ENCODE measurements at places on chromosomes 16 and 17.

DNA sequence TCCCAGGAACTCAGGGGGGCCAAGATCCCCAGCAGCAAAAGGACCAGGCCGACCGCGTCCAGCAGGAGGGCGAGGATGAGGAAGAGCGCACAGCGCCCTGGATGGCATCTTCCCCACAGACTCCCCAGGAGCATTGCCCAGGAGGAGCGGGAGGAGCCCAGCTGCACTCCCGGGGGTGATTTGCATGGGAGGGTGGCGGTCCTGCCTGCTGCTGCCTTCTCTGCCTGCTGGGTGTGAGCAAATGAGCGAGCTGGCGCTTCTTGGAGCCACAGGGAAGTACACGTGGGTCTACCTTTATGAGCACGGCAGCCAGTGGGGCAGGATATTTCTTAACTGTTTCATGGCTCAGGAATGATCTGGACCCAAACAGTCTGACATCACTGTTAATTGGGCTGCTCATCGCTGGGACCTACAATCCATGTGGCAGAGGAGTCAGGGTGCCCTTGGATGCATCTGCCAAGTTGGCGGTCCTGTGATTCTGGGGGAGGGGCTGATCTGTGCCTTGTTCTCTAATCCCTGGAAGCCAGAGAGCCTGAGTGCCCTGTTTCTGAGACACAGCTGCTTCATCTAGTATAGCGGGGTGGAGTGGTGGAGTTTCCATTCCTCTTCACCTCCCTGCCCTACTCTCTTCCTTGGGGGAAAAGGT is at the start of gene TMEM238L:
Gene TMEM238L (minus strand): TSS at position 270 of the 646 bp plus-strand sequence. CDS start 136 bp downstream, at position 134.
- DNase-seq, result no peak

DNA sequence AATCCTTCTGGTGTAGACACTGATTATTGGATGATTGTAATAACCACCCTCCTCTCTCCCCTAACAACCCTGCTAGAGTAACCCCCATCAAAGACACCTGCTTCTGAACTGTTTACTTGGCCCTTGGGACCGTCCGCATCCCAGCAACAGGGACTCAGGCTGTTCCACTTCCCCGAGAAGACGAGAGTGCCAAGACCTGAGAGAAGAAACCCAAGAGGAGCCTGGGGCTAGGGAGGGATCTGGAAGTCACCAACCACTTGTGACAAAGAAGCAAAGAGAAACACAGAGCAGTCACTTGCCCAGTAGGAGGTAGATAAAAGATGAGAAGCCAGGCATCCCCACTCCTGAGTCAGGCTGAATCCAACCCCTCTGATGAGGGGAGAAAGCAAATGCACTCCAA is 84.3 kb downstream of the CDH11 start:
- DNase-seq, result no peak

DNA sequence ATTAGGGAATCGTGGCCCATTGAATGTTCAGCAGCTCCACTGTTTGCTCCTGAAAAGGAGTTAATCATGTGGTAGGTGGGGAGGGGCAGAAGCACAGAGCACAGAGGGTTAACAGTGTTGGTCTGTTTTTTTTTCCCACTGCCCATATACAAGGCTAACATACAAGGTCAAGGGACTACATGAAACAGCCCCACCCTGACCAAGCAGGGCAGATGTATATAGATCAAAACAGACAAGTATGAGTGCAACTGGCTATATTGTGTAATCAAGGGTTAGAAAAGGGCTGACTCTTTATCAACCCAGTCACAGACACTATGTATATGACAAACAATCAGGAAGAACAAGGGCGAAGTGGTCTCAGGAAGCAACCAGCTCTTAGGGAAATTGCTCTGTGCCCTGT is 186.6 kb upstream of the CDH11 start:
- no peak for DNase-seq

GRCh38 chr16:71368958-71369357 is 10.4 kb downstream of the CALB2 start:
- no peak for DNase-seq

DNA sequence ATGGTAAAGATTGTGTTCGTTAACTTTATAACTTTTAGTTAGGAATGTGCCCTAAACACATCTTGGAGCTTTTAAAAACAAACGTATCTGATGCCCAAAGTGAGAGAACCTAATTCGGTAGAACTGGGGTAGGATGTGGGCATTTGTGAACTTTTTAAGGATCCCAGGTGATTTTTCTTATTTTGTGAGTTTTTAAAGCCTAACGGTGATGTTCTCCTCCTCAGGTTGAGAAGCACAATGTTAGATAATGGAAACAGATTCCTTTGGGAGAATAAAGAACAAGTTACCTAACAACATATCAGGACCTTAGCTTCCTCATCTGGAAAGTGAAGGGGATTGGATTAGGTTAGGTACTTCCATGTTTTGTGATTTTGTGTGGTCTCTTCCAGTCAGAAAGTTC is 687 bp downstream of the SAP30BP start:
- DNase-seq, result no peak

GRCh38 chr16:30546115-30546514 is 11.5 kb upstream of the ZNF747 start:
- no peak for DNase-seq

GRCh38 chr17:34623856-34624766 is 44.7 kb downstream of the TMEM132E start:
- DNase-seq, result no peak

- no peak for DNase-seq
Measured at GRCh38 chr16:65662256-65662655, 540.4 kb upstream of the CDH11 start.

GRCh38 chr16:84308120-84308519 is 13.4 kb downstream of the WFDC1 start:
- peak; percentile 83 for DNase-seq

- peak; percentile 51 for DNase-seq
Measured at GRCh38 chr16:2968368-2968737, 795 bp upstream of the PAQR4 start.

DNA sequence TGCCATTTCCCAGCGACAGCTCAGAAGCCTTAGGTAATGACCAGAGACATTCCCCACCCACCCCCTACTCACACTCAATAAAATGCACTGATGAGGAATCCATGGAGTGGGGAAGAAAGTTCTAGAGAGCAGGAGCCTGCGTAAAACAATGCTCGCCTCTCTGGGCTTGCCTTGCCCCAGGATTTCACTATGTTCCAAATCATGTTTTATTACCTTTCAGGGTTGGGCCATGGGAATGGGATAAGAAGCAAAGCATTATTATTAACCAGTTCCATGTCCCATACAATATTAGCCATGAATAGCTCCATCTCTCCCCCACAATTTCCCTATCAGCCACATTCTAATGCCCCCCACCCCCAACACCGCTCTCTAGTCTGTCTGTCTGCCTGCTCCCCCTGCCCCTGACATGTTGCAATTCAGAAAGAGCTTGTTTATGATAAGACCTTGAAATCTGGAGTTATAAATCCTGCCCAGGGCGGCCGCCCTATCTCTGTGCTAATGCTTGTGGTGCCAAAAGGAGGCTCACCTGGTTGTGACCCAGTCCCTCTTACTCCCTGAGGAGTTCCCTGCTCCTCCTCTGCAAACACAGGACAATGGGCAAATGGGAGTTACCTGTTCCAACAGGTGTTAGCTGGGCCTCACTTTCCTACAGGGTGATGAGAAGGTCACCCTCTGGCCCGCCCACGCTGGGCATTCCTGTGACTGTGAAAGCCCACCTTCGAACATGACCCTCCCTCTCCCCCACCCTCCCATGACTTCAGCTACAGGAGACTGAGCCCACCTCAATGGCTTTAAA is 28.0 kb upstream of the DDX52 start:
- DNase-seq, result no peak

- DNase-seq, result no peak
Measured at GRCh38 chr17:49926886-49927285, 42.1 kb upstream of the DLX4 start.

GRCh38 chr16:17215936-17216335 is 254.8 kb downstream of the XYLT1 start:
- no peak for DNase-seq

- DNase-seq, result no peak
Measured at GRCh38 chr17:8861495-8862181, 5.8 kb downstream of the PIK3R6 start.

DNA sequence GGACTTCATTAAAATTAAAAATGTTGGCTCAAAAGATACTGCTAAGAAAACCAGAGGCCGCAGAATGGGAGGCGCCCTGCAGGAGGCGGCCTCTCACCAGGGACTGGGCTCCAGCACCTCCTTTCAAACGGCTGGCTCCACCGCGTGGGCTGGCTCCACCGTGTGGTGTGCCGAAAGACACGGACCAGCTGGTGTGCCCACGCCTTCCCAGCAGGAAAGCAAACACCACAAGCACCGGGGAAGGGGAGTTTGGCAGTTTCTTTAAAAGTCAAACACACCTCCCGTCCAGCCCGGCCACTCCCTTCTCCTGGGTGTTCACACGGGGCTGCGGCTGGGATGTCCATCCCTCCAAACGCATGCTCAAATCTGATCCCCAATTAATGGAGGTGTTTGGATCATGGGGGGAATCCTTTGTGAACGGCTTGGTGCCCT is 13.9 kb downstream of the HAGH start:
- DNase-seq, result peak; percentile 63
